Stimulated activated CD8-positive, alpha-beta memory T cell treated with anti-CD3 and anti-CD28 coated beads, Interleukin-2, amount 100 ng/mL, for 1 hour (primary cell): ENCODE measurements at places on chromosomes 11 and 22.

DNA sequence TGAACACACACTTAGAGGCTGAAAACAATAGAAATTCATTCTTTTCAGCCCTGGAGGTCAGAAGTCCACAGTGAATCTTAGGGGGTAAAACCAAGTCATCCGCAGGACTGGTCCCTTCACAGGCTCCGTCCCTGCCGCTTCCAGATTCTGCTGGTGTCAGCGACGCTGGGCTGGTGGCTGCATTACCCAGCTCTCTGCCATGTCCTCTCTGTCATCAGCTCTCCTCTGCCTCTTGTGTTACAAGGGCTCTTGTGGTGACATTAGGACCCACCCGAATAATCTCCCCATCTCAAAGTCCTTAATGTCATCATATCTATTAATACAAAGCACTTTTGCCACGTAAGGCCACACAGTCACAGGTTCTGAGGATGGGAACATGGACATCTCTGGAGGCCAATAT is 47.7 kb upstream of the ANO1 start:
- no peak for DNase-seq

GRCh38 chr11:60971520-60971919 is at the start of gene CD6:
TSS of gene CD6 (plus strand) at chr11:60971680. CDS start at chr11:60971866, 186 bp downstream.
- DNase-seq, result no peak

DNA sequence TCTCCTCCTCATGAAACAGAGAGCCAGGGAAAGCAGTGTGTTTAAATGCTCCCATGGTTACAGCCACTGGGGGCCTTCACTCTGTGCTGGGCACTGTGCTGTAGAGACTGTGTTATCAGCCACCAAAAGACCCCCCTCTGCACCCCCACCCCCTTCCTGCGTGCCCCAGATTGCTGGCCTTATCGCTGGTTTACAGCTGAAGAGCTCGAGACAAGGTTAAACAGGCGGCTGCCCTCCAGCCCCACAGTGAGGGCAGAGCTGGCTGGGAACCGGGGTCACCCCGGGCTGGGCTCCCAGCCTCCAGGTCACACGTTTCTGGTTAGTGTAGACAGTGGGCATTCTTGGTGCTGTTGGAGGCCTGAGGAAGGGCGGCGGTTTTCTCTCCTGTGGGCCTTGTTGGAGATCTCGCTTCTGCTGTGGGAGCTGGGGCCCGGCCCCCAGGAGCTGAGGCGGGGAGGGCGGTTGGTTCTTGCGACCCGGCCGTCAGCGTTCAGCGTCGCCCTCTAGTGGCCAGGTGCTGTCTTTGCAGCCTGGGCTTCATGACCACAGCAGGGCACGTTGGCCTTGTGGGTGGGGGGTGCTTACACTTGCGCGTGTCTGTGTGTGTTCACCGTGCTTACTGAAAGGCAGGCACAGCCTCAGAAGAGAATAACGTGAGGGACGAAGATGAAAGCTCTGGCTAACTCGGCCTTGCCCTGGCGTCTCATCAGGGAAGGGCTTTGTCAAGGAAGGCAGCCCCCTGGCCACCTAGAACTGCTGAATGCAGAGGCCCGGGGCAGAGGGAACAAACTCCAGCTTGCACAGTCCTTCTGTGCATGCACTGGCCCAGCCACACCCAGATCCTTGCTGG is 40.8 kb downstream of the TBC1D22A start:
- DNase-seq, result peak; percentile 52

GRCh38 chr11:113730887-113731726 is 25.0 kb upstream of the TMPRSS5 start:
- no peak for DNase-seq

GRCh38 chr11:69411257-69411924 is 70.1 kb upstream of the LINC01488 start:
- DNase-seq, result no peak

- no peak for DNase-seq
Measured at GRCh38 chr11:9014826-9015225, 11.0 kb upstream of the NRIP3 start.

GRCh38 chr22:23804781-23805291 is 18.1 kb downstream of the SMARCB1 start:
- DNase-seq, result no peak

DNA sequence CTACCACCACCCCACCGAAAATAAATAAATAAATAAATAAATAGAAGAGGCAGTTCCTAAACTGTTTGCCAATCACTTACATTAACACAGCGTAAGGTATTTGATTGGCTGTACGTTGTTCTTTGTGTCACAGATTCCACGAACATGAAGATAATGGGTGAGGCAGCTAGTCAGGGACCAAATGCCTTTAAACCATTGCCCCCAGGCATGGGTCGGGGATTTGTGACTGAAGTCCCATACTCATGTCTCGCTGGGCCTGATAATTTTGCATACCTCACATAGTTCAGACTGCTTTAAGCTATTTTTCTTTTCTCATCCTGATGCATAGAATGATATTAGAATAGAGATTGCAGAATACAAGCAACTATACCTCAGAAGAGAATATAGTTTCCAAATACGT is 3.6 kb upstream of the CBL start:
- no peak for DNase-seq

DNA sequence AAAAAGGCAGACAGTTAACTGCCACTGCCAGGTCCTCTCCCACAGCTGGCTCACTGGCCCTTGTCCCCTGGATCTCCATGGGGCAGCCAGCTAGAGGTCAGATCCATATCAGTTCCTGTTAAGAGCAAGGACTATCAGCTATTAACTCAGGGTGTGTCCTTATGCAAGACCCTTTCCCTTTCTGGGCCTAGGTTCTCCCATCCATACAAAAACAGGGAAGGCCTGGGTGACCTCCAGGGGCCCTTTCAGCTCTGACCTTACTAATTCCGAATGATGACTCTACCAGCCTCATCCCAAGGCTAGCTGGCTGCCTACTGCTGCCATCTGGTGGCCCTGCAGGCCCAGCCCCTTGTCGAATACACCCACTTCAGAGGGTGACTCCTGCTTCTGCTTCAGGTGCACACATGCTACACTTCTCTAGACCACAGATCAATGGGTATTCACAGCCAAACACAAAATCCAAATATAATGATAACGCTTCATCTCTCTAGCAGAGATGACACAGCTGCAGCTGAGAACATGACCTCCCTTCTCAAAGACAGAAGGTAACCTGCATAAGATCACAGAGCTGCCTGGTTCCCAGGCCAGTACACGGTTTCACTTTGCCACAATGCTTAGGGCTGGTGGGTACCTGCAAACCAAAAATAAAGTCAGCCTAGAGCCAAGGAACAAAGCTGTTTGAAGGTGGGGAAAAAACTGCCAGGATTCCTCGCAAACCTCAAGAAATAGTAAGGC is 34.1 kb downstream of the SERGEF start:
- no peak for DNase-seq

GRCh38 chr11:120501440-120501839 is 10.1 kb upstream of the GRIK4 start:
- DNase-seq, result no peak

DNA sequence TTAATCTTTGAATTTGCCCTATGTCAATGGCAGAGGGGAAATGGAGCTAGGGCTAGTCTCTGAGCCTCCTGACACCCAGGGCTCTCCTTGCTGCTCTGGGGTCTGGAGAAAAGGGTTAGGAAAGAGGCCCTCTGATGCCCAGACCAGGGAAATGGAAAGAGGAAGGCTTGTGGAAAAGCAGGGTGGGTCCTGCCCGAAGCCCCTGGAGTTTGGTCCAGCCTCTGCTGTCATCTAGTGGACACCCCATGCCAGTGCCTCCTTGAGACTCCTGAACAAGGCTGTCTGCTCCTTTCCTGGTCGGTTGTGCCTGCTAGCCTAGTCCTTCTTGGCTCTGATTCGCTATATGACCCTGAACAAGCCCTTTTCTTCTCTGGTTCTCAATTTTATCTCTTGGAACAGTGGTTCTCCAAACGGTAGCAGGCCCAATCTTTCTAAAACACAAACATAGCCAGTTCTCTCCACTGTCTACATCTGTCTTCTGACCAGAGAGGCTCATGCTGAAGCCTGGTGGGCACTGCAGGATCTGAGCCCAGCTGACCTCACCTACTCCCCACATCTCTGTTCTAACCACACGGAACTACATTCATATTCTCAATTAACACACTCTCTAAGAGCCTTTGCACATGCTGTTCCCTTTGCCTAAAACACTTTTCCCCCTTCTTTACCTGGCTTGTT is 8.8 kb upstream of the PLA2G3 start:
- DNase-seq, result no peak

DNA sequence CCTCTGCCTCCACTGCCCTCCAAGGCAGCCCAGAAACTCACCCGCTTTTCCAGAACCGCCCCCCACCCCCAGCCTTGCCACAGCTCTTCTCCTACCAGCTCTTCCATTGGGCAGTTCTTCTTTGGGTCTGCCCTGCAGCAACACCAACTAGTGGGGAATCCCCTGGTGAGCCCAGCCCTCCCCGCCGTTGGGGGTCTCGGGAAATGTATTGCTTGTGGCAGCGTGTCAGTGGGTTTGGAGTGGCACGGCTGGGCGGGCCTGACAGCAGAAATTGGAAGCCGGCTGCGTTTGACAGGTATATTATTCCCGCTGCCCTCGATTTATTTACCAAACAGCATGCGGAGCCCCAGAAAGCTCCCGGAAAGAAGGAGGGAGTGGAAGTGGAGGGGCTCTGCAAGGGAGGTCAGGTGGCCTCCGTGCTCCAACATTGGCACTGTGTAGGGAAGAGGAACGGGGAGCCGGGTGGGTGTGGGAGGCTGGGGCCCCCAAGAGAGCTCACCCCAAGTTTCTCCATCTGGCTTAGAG is 65.2 kb upstream of the NECTIN1 start:
- DNase-seq, result no peak

GRCh38 chr11:95904009-95904650 is 19.8 kb downstream of the MTMR2 start:
- no peak for DNase-seq

DNA sequence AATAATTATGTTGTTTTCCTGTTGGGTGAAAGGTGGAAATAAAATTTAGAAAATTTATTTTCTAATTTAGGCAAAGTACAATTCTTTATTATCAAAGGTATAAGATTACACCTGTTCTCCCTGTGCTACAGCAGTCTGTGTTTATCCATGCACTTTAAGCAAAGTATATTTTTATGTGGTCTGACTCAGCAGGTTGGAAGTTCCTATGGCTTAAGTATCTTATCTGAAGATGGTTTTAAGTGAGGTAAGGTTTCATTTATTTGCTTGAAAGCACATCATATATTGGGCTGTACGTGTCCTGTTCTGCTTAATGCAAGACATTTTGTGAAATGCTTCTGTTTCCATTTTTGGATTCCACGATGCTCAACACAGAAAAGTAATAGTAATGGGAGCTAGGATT is 14.6 kb downstream of the PPME1 start:
- no peak for DNase-seq

- no peak for DNase-seq
Measured at GRCh38 chr11:46903846-46904245, 14.5 kb downstream of the LRP4 start.

DNA sequence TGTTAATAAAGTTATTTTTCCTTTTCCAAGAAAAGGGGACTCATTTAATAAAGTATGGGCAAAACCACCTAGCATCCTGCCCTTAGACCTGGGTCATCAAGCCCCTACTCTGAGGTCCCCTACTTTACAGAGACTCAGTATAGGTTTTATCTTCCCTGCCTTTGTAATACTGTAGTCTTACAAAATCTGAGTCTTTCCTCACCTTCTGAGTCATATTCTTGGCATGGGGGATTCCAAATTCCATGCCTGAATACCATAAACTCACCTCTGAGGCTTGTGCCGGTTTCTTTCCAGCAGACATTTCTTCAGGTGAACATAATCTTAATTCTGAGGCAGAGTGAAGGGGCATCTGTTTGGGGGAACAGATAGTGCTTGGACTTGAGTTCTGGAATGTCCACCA is 282.5 kb downstream of the KCNA4 start:
- DNase-seq, result no peak

DNA sequence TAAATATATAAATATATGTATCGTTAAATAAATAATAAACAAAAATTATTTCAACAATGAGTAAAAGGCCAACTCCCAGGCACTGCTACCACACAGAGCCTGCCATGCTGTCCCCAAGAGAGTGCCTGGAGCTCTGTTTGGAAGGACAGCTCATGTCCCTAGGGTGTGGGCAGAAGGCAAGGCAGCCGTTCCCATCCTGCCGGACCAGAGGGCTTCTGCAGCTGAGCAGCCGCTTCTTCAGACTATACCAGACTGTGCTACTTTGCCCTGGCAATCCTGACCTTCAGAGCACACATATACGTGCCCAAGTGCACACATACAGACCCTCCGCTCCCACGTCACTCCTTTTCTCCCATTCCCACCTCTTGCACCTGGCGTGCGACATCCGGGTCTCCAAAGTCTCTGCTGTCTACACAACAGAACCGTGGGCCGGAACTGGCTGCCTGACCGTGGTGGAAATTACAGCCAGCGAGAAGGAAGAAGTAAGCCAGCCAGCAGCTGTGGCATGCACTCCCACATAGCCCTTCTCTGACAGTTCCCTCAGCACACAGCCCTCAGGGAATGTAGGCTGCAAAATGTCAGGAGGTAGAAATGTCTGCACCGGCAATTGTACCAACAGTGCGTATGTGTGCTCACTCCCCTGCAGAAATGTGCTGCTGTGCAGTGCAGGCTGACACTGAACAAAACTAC is 24.0 kb downstream of the PAX6 start:
- no peak for DNase-seq

DNA sequence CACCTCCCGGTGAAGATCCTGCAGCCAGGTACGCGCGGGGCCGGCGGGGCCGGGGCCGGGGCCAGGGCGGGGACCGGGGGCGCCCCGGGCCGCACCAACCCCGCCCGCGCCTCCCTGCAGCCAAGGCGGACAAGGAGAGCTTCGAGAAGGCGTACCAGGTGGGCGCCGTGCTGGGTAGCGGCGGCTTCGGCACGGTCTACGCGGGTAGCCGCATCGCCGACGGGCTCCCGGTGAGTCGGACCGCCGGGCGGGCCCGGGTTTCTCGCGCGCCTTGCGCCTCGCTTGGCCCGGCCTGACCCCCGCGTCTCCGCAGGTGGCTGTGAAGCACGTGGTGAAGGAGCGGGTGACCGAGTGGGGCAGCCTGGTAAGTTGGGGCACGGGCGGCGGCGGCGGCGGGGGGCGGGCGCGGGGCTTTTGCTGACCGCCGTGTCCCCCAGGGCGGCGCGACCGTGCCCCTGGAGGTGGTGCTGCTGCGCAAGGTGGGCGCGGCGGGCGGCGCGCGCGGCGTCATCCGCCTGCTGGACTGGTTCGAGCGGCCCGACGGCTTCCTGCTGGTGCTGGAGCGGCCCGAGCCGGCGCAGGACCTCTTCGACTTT is 531 bp downstream of the PIM3 start:
- DNase-seq, result no peak
